Smooth muscle cell of the brain vasculature (primary cell): ENCODE measurements at places on chromosomes 3 and 15.

DNA sequence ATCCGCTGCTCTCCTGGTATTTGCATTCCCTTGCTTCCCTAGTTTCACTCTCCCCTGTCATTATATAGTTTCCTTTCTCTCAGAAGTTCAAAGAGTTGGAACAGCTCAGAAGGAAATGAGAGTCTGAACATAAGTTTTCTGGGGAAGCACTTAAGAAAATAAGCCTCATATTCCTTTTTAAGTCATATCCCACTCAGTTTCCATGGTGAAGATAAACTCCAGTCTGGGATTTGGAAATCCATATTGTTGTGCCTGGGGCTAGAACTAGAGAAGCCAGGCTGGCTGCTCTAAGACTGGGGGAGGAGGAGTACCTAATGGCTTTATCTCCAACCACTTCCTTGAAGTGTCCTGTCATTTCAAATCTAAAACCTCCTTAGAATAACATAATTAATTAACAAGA lies 134.2 kb upstream of the ALCAM start:
- no peak for DNase-seq

- DNase-seq = no peak
These were observed 682.5 kb downstream of the GRM7 start for GRCh38 chr3:7543294-7543880.

- no peak for DNase-seq
These were observed 116.1 kb upstream of the CMC1 start for GRCh38 chr3:28125342-28125741.

DNA sequence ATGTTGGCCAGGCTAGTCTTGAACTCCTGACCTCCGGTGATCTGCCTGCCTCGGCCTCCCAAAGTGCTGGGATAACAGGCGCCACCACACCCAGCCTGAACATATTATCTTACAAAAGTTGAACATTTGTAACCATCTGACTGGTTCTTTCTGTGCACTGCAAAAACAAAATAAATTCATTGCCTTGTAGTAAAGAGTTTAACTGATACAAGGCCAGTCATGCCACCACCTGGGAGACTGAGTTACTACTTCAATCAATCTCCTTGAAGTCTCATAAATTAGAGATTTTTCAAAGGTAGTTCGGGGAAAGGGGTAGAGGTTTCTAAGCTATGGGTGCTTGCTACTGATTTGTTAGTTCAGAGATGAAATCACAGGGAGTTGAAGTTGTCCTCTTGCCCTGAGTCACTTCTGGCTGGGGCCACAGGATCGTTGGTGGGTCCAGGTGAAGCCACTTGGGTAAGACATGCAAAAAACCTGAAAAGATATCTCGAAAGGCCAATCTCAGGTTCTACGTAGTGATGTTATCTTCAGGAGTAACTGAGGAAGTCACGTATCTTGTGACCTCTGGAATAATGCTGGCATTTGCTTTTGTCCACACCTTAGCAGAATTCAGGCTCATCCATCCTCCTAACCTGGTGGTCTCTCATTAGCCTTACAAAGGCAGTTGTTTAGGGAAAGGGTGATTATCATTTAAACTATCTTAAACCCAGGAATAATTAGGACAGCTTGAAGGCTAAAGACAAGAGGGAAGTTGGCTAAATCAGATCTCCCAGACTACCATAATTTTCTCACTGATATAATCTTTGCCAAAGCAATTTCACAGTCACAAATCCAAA lies 33.7 kb downstream of the ZBTB11 start:
- no peak for DNase-seq

GRCh38 chr3:26967501-26967900 lies 344.9 kb downstream of the LRRC3B start:
- no peak for DNase-seq

- DNase-seq = no peak
These were observed 67.6 kb downstream of the PYDC2 start for GRCh38 chr3:191528589-191528988.

DNA sequence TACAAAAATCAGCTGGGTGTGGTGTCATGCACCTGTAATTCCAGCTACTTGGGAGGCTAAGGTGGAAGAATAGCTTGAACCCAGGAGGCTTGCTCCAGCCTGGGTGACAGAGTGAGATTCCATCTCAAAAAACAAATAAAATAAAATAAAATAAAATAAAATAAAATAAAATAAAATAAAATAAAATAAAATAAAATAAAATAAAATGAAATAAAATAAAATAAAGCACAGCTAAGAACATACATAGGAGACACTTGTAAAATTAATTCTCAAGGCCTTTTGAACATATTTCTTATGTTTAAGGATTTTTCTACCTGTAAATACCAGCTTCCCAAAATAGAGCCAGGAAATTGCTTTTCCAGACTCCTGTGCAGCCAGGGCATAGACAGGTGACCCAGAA lies 703.0 kb downstream of the ZPLD1 start:
- DNase-seq = no peak

DNA sequence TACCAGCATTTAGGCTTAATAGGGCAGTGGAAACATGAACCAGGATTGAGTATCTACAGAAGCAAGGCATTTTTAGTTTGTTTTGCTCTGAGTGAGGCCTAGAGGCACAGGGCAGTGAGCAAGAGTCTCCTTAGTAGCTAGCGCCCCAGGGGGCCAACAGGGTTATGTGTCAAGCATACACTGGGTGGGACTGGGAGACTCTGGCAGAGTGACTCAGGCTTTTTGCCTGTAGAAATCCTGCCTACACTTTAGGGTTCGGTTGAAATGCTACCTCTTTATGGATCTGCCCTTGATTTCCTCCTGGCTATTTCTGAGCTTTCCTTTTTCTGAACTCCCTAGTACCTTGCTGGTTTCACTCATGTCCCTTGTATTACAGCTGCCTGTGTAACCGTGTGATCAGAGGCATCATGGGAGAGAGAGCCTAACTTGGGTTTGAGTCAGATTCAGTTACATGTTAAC lies 72.2 kb downstream of the TOP2B start:
- peak; percentile 68 for DNase-seq

DNA sequence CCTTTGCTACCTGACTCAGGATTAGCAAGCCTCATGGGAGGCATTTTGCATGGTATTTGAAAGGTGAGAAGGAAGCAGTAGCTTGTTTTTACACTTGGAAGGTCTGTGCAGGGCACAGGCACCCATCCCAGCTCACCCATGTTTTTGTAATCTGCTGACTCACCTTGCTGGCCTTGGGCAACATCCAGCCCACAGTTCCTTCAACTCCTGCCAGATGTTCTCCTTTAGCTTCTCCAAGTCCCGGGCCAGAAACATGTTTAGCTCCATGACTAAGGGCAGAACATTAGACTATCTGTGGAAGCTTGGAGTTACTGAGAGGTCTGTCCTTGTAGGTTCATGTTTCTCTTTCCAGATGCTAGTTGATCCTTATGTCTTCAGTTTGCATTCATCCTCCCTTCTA lies 12.4 kb upstream of the ZNF770 start:
- DNase-seq = no peak

DNA sequence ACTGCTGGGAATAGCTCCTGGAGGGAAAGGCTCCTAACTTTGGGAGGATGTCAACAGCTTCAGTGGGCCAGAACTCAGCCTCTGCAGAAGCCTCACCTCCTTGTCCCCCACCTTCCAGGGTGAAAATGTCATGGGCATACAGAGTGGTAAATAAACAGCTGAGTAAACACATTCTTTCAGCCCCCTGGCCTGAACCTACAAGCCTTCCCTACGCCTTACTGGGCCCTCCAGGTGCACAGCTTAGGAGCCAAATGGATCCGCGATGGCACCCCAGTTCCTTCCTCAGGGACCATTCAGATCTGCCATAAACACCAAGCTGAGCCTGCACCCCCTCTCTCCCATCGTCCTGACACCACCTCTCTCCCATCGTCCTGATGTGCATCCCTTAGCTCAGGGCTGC lies 126.2 kb upstream of the IGF1R start:
- DNase-seq = no peak

GRCh38 chr3:94146455-94146854 lies 83.6 kb downstream of the NSUN3 start:
- DNase-seq = no peak

GRCh38 chr3:171339598-171339997 lies 120.6 kb downstream of the TNIK start:
- no peak for DNase-seq

DNA sequence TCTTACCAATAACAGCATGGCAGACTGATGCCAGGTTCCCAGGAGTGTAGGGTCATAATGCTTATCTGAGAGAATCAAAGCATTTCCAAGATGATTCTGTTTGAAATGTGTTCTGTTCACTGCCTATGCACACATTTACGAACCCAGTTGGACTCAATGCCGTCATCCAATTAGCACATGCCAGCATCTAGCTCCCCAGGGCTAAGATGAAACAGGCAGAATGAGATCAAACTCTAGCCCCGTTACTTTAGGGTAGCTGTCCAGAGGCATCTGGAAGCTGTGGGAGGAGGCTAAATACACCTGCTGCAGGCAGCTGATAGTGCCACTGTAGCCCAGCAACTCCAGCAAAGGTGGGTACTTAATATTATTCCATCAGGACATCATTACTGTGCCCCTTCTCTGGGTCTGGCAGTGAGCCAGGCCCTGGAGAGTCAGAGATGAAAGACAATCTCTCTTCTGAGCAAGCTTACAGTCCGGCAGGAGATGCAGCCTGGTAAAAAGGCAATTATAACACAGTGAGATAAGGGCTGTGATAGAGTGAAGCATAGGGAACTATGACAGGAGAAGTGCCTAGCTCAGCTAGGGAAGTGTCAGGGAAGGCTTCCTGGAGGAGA lies 156.4 kb upstream of the PPP2R3A start:
- no peak for DNase-seq

DNA sequence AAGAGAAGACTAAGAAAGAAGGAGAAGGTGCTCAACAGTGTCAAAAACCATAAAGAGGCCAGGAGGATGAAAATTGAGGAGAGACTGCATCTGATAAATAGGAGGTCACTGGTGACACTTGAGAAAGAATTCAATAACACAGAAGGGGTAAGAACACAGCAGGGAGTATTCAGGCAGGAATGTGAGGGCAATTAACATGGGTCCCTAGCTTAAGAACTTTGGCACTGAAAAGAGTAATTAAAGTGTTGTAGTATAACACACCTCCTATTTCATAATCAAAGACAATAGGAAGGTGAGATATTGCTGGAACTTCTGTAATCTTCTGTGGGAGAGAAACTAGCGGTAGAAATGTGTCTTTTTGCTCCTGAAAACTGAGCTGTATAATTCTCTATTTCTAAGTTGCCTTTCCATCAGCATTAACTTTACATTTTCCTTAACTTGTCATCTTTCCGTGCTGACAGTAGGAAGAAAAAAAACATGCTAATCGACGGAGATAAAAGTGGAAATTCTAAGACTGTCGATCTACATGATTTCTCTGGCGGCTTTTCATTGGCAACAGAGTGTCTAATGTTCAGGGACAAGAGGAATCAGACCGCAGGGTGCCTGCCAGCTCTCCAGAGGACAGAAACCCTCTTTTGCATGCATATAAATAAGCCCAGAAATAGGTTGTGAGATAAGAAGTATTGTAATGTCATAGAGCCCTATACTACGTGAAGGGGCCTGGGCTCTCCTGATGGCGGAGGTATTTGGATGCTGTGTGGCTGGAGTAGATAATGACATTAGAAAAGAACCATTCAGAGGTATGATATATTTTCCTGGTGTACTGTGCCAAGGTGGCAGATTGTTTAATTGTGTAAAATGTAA lies 147.9 kb upstream of the GAP43 start:
- no peak for DNase-seq

DNA sequence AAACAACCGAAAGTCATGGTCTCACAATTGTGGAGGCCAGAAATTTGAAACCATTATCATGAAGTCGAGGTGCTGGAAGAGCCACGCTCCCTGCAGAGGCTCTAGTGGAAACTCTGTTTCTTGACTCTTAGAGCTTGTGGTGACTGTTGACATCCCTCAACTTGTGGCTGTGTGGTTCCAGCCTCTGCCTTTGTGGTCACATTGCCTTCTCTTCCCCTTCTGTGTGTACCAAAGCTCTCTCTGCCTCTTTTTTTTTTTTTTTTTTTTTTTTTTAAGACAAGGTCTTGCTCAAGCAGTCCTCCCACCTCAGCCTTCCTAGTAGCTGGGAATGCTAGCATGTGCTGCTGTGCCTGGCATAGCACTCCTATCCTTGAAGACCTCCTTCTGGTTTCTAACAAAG lies 48.7 kb upstream of the CRTC3 start:
- no peak for DNase-seq

- DNase-seq = no peak
These were observed 296.8 kb downstream of the OTOL1 start for GRCh38 chr3:161793194-161793930.
